Stimulated activated CD4-positive, alpha-beta T cell treated with anti-CD3 and anti-CD28 coated beads, Interleukin-15, amount 100 ng/mL, for 24 hours (primary cell): ENCODE measurements at places on chromosomes 2 and 18.

DNA sequence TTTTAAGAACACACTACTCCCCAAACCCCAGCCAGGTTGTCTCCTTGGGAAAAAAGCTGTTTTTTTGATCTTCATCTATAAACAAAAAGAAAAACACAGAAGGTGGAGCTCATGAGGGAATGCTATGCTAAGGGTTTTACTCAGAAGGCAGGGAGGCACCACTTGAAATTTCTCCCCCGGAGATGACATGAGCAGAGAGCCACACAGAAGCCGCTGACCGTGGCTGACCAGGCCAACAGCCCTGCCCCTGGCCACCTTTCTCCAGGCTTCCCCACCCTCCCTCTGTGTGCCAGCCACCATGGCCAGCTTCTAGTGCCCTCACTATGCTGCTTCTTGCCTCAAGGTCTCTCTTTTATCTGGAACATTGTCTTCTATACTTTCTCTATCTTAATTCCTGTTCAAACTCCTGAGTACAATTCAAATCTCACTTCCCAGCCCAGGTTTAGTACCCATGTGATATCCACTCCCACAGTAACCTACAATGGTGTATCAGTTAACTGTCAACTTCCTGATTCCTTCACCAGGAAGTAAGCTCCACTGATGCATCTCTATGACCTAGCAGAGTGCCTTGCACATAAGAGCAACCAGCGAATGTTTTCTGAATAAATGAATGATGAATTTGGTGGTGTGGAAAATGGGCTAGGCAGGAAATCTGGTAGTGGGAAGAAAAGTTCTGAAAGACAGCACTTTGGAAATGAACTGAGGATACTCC lies 15.3 kb downstream of the LAPTM4A start:
- no peak for DNase-seq

DNA sequence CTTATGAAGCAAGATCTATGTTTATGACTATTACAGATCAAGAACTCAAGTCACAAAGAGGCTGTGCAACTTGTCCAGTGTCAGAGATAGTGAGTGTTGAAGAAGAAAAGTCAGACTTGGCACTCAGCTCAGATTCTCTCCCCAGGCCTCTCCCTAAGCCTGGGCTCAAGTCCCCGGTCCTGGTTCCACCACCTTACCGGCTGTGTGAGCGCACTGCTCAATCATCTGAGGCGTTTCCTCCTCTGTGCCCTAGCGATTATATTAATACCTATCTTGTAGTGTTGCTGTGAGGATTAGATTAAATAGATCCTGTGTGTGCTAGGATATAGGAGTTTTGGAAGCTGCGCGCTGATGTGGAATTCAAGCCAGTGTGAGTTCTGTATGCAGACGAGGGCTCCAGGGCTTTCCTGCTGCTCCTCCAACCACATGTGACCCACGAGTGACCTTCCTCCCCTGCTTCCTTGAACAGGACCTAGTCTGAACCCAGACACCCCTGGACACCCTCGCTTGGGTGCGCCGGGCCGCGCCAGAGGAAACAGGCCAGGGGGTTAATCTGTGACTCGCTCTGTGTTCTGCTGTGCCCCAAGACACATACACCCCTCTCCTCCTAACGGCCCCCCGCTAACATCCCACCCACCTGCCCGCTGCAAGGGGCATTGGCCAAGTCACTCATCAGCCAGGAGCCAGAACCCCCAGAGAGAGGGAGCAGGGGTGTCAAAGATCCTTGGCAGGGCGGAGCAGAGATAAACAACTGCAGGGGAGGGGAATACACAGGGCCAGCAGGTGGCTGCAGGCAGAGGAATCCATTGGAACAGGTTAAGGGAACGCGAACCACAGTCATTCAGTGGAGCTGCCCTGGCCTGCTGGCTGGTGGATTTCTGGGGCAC lies 38.3 kb downstream of the TNS1 start:
- no peak for DNase-seq

DNA sequence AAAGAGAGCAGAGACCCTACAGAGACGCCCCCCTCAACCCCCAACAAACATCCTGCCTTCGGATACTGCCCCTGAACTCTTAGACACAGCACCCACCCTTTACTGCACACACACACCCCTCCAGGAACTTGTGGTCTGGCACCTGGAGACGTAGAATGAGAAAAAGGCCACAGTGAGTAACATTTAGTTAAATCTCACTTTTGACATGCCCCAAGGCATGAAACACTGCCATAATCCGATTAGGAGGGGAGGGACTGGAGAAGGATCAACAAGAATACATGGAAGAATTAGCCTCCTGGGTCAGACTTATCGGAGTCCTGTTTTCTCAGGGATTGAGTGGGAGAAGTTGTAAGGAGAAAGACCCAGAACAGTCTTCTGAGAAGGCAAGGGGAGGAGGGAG lies 4.1 kb downstream of the CDK5R2 start:
- DNase-seq, result no peak

DNA sequence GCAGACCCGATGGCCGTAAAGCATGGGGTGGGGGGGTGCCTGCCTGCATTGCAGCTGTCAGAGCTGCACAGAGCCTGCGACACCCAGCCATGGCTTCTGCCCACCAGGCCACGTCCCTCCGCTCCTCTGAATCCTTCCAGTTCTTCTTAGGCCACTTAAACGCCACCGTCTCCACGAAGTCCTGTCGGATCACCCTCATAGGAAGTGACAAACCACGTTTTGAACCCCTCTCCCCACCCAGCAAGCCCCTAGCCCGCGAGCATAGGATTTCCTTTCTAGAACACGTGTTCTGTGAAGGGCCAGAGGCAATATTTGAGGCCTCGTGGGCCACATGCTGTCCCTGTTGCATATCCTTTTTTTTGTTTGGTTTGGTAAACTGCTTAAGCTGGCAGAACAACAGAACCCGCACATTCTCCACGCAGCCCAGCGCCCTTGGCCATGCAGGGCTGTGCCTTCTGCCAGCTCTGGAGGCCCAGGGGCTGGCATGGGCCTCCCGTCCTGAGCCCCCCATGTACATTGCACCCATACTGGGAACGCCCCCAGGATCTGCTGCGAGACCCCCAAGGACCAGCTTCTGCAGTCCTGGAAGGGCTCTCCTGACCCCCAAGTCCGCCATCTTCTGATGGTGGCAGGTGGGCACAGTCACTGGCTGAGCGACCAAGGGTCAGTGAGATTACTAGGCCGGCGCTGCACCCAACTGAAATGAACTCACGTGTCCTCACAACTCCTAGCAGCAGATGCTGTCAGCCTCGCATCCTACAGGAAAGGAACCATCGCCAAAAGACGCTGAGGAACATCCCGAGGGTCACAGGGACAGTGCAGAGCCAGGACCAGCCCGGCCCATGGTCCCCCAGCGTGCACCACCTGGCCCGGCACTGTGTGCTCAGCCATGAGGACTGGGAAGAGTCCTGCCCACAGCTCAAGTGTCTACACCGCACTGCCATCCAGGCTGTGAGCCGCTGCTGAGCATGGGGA lies 35.1 kb downstream of the ADI1 start:
- no peak for DNase-seq

DNA sequence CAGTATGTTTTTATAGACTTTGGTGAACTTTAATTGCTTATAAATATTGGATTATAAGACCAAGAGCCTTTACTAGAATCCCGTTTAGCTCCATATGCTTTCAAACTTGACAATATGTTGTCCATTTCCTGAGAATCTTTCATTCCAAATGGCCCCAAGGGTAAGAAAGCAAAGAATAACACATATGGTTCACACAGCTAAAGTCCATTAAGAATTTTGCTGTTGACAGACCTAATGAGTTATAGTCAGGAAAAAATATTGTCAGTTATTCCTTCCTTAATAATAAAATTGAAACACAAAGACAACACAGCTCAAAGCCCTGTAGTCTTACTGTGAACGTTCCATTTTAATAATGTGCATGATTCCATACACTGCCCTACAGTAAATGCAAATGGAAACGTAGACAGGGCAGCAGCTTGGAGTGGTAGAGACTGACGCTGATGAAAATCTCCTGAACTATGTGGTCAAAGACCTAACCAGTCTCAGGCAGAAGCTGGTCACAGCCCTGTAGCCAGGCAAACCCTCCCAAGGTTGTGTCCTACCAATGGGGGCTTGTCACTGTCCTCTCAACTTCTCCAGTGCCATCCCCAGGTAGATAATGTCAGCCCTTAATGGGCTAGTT lies 49.0 kb upstream of the ATIC start:
- DNase-seq, result no peak

DNA sequence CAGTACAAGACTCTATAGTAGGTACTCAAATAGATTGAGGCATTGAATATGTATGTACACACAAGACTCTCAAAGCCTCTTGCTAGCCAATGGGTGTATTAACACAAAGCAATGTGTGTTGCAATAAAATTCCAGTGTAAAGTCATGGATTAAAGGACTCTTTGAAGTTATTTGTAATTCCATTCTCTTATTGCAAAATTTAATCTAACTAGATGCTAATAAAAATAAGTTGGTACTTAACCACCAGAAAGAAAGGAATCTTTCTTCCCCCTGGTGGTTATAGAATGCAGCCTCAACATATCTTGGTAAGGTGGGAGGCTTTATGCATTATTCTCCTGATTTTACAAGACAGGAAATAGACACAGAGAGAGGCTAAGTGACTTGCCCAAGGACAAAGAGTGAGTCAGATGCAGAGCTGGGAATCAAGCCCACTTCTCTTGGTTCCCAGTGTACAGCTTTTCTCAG lies 18.0 kb downstream of the LRP1B start:
- DNase-seq, result no peak

GRCh38 chr2:12587729-12588522 lies 128.8 kb upstream of the TRIB2 start:
- peak; percentile 12 for DNase-seq

DNA sequence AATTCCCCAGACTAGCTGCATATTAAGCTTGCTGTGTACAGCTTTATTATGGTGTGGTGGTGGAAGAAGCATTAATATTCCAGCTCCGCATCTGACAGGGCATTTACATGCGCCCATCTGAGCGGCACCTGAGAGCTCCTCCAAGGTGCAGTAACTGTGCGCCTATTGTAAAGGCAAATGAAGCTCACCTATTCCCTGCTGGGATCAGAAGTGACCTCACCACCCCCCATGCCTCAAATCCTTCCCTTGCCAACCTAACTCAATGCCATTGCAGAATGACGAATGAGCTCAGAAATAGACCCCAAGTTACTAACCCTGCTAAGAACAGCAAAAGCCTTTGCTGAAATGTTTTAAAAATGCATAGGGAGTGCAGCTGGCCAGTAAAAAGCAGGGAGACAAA lies 14.3 kb downstream of the BCL11A start:
- no peak for DNase-seq

GRCh38 chr2:140650825-140651224 lies 1480.0 kb downstream of the LRP1B start:
- DNase-seq, result no peak

DNA sequence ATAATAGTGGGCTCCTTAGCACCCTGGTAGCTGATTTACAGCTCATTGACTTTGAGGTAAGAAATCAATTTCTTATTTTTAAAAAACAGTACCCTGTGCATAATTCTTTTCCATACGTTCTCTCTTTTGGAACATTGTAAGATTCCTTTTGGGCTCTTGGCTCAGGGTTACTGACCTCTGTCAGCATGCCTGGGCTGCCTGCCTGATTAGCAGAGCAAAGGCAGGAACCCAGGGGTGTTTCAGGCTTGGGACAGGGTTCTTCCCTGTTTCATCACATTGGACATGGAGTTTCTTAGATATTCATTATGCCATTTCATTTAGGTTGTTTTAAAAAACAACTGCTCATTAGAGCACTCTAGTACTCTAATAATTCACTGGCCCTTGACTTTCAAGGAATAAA lies 73.8 kb upstream of the ITM2C start:
- no peak for DNase-seq

- no peak for DNase-seq
These were observed 421.5 kb downstream of the ZNF521 start for GRCh38 chr18:24930478-24930877.

GRCh38 chr2:43714164-43714563 lies 37.9 kb upstream of the C1GALT1C1L start:
- DNase-seq, result no peak

- no peak for DNase-seq
These were observed 77.6 kb downstream of the PDE1A start for GRCh38 chr2:182349268-182349667.

DNA sequence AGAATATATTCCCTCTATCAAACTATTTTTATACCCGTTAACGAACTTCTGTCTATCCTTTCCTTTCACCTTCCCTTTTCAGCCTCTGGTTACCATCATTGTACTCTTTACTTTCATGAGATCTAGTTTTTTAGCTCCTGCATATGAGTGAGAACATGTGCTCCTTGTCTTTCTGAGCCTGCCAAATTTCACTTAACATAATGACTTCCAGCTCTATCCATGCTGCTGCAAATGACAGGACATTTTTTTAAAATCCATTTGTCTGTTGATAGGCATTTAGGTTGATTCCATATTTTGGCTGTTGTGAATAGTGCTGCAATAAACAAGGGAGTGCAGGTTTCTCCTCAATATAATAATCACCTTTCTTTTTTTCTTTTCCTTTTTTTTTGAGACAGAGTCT lies 8.2 kb upstream of the CCDC195 start:
- no peak for DNase-seq

DNA sequence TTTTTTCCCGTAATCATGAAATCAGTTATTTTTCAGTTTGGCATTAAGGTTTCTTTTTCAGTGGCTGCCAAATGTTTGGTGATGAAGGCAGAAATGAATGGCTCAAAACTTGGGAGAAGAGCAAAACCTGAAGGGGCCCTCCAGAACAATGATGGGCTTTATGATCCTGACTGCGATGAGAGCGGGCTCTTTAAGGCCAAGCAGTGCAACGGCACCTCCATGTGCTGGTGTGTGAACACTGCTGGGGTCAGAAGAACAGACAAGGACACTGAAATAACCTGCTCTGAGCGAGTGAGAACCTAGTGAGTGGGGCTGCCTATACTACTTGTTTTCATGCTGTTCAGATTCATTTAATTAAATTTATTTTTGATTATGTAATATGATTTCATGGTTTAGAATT lies 29.2 kb upstream of the MSH2 start:
- DNase-seq, result no peak

GRCh38 chr2:207282916-207283315 lies 117.2 kb upstream of the KLF7 start:
- no peak for DNase-seq

DNA sequence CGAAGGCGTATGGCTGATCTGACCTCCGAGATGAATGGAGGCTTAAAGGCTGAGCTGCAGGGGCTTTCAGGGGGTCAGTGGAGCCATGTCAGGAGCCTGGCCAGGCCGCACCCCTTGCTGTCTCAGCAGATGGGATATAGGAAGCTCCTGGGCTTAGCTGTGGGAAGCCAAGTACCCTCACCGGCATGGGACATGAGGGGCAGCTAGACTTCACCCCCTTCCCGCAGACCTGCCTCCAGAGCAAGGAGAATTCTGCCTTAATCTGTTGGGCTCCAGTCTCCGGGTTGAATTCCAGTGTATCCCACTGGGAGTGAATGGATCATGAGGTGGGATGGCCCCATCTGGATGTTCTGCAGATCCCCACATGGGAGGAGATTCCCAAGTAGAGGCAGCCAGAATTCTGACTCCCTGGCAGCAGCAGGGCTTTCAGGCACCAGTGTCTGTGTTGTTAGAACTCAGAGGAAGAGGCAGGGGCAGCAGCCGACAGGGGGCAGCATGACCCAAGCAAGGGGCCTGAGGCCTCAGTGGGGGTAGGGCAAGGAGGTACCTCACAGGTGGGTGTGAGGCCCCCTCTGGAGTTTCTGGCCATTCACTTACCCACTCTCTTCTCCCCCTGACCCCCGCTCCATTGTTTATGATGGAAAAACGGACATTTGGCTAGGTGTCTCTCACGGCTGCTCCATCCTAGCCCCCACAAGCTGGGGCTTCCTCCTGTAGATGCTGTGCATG lies 19.1 kb downstream of the CAPG start:
- DNase-seq, result peak; percentile 79

- DNase-seq, result no peak
These were observed 503.6 kb downstream of the ERBB4 start for GRCh38 chr2:212034841-212035585.

GRCh38 chr2:45814951-45815621 lies 163.6 kb downstream of the PRKCE start:
- DNase-seq, result no peak
